ENCODE measurements at places on chromosomes 5 and 9.
A peak's percentile ranks its signal among the peaks of the same experiment; 100 is the strongest.

GRCh38 chr9:123505496-123505895 is 149.5 kb downstream of the CRB2 start:
- DNase-seq: no peak

DNA sequence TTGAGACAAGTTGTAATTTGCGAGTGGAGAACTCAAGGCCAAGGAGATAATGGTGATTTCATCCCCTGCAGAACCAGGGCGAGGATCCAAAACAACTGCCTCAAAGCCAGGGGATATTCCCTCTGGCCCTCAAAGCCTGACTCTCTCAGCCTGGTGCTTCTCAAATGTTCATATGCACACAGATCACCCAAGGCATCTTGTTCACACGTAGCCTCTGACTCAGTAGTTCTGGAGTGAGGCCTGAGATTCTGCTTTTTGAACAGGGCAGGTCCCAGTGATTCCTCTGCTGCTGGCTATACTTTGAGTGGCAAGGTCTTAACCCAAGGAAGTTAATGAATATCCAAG is 30.2 kb upstream of the WWC1 start:
- no peak for DNase-seq

GRCh38 chr5:148909040-148909439 is 82.6 kb downstream of the ADRB2 start:
- DNase-seq: no peak

DNA sequence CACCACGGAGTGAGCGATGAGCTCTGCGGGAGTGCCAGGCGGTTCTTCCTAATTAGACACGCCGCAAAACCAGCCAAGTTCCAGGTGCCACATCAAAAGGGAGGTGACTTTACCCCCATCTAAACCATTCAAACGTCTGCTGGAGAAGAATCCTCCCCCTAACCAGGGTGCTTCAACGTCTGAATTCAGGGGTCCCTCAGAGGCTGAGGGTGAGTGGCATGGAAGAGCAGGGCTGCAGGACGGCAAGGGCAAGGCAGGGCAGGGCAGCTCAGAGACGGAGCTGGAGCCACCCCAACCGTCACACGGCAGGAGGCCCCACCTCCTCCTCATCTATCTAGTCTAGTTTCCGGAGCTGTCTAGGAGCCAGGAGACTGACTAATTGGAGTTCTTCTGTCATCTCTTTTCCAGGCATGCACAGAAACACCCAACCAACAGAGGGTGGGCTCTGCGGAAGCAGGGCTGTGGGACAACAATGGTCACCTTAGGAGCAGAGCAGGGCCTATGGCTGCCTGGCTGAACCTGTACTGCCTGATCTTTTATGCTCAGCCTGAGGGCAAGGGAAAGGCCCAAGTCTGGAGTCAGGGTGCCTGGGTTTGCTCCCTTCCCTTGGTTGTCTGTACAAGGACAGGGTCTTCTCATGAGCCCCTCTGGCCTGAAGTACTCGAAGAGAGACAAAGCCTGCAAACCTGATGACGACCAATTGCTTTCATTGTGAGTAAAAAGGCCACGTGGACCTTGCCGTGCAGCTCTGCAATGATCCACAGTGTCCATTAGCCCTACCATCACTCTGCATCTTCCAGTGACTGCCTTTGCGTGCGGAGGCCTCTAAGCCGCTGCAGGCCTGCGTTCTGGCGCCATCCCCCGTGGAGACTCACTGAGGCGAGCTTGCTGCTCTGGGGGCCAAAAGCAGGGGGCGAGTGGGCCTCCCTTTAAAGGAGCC is 81.0 kb upstream of the SLC25A51 start:
- DNase-seq: no peak

GRCh38 chr5:625516-625915 is 13.4 kb downstream of the CEP72 start:
- no peak for DNase-seq

GRCh38 chr5:156042726-156043125 is 284.2 kb upstream of the SGCD start:
- no peak for DNase-seq

- no peak for DNase-seq
Measured at GRCh38 chr5:55371145-55371544, 63.4 kb downstream of the MTREX start.

DNA sequence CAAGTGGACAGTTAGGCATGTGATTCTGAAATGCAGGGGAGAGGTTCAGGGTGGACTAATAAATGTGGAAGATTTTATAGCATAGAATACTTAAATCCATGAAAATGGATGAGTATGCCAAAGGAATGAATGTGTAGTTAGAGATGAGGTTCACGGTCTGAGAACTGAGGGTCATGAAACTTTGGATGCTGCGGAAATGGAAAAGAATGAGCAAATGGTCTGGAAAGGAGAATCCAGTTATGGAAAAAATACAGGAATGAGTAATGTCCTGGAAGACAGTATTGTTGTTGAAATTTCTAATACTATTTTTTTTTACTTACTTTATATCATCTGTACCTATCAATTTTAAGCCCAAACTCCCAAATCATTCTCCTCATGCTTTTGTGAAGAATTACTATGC is 2369.4 kb downstream of the MAT2B start:
- no peak for DNase-seq

DNA sequence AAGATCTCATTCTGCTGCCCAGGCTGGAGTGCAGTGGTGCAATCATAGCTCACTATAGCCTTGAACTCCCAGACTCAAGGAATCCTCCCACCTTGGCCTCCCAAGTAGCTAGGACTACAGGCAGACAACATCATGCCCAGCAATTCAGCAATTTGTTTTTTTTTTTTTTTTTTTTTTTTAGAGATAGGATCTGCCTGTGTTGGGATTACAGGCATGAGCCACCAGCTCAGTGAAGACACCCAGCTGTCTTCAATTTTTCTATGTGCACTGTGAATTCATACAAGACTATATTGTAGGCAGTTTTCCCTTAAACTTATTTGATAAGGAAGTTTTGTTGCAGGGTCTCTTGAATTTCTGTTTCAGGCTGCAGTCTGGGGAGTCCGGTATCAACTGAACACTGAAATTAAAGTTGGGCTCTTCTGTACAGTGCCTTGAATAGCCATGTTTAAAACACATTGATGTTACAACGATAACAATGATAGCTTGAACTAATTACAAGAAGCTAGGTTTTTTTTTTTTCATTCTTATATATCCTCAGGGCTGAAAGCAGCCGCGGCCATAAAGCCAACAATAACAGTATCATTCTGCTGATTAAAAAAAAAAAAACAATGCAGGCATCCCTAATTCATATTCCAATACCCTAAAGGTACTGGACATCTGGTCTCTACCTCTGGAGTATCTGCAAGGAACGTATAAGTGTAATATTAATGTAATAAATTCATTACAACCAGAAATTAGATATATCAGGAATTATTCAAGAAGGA is 63.5 kb downstream of the MPDZ start:
- no peak for DNase-seq

- DNase-seq: no peak
Measured at GRCh38 chr5:137265457-137265856, 233.7 kb downstream of the SPOCK1 start.

GRCh38 chr9:127803507-127804352 is 1.0 kb downstream of the FPGS start:
- peak; percentile 57 for DNase-seq

GRCh38 chr5:74334062-74334761 is 306.3 kb downstream of the ENC1 start:
- DNase-seq: no peak

DNA sequence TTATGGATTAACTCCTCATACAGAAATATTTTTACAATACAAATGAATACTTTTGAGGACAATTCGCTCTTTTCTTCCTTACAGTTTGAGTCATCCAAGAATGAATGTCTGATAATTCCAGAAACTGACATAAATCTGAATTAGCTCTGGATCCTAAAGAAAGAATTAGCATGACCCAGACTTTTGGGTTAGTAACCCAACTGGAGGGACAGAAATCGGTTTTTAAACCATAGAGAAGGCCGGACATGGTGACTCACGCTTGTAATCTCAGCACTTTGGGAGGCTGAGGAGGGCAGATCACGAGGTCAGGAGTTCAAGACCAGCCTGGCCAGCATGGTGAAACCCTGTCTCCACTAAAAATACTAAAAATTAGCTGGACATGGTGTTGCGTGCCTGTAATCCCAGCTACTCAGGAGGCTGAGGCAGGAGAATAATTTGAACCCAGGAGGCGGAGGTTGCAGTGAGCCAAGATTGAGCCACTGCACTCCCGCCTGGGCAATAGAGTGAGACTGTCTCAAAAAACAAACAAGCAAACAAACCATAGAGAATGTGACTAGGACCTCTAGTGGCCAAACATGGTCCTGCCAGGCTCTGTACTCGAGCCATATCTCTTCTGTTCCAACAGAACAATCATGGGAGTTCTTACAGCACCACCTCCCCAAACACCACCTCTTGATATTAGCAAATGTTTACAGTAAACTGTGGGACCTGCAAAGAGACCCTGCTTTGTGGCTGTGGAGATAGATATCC is 44.8 kb downstream of the LURAP1L start:
- no peak for DNase-seq

DNA sequence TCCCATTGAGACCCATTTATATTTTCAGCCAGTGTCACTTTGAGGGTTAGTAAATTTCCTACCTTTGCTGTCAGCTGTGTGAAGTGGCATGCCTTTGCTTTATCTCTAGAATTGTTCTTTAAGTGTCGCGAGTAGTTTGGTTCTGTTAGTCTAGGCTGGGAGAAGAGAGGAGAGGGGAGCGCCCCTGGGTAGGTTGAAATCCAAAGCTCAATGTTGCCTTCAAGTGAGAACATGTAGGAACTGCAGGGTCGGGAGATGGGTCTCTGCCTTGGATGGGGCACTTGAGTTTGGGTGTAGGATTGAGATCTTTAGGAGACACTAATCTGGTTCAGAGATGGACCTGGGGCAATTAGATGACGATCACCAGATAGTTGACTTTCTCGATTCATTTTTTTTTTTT is 46.3 kb downstream of the STC2 start:
- DNase-seq: no peak

DNA sequence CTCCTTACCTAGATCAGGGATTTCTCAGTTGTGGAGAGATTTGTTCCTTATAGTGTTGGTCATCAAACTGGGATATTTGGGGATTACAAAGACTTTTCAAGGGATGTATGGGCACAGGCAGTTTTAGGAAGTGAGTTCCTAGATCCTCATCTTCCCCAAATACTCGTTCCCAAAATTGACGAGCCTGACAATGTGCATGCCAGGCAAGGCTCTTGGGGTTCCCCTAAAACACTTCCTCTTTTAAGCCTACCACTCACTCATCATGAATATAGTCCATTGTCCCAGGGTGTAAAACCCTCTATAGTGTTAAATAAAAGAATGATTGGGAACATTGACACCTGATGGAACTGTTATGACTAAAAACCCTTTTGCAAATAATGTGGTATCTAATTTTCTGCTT is 26.4 kb downstream of the PDCD1LG2 start:
- no peak for DNase-seq

DNA sequence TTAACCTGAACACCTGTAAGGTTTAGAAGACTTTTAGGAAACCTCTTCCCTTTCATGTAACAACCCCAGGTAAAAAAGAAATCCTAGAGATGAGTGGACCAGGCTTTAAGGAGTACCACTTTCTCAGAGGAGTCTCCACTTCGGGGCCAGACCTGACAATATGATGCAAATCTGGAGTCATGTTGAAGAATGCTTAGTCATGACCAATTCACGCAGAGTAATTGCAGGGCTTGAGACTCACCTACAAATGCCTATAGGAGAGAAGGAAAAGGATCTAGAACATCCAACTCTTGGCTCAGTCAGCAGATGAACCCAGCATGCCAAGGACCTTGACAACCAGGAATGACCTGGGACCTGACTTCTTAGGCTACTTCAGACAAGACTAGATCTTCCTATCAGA is 235.4 kb downstream of the DOCK8 start:
- no peak for DNase-seq

GRCh38 chr5:107696080-107696479 is 25.3 kb upstream of the EFNA5 start:
- DNase-seq: no peak

- no peak for DNase-seq
Measured at GRCh38 chr5:93247105-93247504, 333.9 kb downstream of the NR2F1-AS1 start.

- DNase-seq: no peak
Measured at GRCh38 chr9:35557320-35557719, 47.7 kb upstream of the TESK1 start.

GRCh38 chr5:92907938-92908606 is 672.9 kb downstream of the NR2F1-AS1 start:
- DNase-seq: no peak

DNA sequence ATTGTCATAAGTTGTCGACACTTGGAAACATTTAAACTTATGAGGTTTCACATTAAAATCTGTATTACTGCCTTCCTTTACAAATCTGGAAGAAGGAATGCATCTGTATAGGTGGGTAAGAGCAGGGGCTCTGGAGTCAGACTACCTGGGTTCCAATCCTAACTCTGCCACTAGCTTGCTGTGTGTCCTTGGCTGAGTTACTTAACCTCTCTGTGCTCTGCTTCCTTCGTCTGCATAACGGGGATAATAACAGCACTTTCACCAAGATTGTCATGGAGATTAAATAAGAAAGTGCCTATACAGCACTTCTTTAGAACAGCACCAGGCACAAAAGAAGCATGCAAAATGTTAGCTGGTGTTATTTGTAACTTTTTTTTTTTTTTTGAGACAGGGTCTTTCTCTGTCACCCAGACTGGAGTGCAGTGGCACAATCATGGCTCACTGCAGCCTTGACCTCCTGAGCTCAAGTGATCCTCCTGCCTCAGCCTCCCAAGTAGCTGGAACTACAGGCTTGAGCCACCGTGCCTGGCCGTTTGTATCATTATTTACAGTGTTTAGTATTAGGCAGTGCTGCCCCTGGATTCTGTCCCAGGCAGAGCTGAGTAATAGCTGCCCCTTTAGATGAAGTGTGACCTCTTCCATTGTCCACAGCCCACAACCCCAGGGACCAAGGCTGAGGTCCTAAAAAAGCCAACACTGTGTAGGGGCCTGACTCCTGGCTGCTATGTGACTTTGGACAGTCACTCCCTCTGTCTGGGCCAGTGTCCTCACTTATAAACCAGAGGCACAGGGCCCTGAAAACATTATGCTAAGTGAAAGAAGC is 25.4 kb upstream of the TTLL11 start:
- no peak for DNase-seq
